ELF-1 (cell line): ENCODE measurements at places on chromosomes 2 and 18.

- peak; percentile 69 for DNase-seq
These were observed 218.4 kb downstream of the CDH20 start for GRCh38 chr18:61551586-61551985.

DNA sequence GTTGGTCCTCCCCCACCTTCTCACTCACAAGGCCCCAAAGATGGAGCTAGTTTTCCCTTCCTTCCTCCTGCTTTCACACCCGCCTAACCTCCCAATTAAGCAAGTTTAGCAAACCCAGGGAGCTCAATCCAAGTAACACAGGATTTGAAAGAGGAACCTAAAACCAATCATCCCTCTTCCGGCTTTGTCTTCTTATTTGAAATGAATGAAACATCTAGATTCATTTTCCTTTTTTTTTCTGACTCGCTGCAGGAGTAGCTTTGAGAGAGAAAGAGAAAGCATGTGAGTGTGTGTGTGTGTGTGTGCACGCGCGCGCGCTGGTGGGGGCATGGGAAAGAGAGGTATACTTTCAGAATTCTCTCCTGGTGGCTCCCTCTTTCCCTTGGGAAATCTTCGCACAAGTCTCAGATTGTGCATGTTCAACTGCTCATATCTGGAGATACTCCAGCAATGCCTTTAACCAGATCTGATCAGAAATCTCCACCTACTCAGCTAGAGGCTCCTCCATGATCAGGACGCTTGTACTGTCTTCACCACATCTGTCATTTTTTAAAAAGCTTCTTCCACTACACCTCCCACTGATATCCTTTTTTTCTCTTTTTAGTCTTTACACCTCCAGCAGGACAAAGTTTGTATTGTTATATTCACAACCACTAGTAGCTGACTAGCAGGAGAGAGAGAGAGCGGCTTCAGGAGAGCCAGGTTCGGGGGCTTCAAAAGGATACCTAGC is 1.7 kb downstream of the SLC8A1 start:
- DNase-seq: no peak

DNA sequence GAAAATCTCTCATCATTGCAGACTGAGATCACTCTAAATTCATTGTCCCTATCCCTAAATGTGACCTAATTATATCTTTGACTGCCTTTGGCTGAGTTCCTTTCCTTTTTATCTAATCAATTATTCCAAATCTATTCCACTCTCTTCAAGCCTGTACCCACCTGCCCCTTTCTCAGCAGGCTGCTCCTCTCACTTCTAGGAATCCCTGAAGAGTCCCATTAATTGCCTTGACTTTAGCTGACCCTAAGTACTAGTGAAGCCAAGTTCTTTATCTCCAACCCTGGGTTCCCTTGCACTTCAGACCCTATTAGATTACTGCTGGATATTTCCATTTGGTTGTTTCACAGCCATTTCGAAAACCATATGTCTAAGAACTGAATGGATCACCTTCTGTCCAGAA is 102.8 kb downstream of the GREB1L start:
- DNase-seq: no peak

DNA sequence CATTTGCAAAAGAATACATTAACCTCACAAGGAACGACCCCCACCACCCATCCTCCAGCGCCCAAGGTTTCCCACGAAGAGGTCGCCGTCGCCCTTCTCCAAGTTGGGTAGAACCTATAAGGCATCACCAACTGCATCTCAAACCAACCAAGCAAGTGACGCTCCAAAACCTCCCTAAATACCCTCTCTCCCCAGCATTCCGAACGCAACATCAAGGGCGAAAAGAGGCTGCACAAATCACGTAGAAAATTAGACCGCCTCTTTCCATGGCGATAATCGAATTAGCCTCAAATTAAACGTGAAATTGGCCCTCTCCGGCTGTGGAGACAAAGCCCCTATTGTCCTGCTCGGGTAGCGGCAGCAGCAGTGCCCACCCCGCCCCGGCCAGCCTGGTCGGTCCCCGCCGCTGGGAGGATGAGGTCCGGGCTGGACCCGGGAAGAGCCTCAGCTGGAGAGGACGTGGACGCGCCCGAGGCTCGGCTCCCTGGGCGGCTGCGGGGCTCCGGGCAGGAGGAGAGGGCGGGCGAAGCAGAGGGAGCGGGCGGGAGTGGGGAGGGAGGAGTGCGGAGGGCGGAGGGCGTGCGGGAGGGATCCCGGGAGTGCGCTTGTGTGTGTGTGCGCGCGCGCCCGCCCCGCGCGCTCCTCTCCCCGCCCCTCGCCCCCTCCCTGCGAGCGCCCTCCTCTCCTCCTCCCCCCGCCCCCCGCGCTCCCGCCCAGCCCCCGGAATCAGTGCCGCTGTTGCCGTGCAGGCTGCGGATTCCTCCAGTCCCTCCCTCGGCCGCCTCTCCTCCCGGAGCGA is at the start of gene SPTBN1:
SPTBN1 (plus strand) TSS at position 765 of the 799 bp plus-strand sequence. CDS start 70,092 bp downstream, outside the sequence.
- peak; percentile 73 for DNase-seq

- no peak for DNase-seq
These were observed 34.0 kb downstream of the SLC4A1AP start for GRCh38 chr2:27697660-27698059.

DNA sequence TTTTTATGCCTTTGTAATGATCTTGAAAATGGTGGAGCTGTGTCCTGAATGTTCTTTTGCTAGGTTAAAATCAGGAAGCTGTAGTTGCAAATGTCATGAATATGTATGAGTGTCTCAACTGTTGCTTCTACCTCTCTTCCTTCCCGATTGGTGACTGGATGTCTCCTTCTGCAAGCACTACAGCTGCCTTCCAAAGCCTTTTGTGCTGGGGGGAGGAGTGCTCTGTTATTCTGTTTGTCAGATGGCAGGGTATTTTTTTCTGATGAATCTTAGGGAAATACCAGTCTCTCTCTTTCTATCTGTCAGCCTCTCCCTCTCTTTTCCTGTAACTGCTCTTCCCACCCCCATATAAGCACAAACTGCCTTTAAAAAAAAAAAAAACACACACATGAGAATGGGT is 1396.3 kb upstream of the CELF4 start:
- DNase-seq: no peak

DNA sequence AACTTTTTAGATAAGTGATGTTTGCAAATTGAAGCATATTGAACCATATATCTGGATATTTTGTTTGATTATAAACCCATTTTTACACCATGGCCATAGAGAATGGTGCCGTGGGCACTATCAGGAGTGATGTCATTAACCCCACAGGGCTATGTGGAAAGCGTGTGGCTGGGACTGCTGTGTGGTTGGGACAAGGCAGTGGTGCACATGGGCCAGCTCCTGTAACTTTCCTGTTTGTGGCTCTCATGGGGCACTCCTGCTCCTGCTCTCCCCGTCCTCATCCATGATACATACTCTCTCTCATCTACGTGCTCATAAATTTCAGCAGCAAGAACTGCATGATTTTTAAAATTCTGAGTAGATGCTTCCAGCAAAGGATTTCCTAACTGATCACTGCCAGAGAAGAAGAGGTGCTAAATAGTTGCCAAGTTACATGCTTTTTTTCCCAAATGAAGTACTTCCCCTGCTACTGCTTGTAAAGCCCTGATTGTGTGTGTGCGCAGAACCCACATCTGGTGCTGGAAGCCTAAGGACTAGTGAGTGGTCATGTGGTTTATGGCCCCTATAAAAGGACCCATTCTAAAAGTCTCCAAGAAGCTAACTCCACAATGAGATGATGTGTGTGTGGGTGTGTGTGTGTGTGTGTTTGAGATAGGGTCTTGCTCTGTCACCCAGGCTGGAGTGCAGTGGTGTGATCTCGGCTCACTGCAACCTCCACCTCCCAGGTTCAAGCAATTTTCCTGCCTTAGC is 240.8 kb downstream of the NEDD4L start:
- no peak for DNase-seq

DNA sequence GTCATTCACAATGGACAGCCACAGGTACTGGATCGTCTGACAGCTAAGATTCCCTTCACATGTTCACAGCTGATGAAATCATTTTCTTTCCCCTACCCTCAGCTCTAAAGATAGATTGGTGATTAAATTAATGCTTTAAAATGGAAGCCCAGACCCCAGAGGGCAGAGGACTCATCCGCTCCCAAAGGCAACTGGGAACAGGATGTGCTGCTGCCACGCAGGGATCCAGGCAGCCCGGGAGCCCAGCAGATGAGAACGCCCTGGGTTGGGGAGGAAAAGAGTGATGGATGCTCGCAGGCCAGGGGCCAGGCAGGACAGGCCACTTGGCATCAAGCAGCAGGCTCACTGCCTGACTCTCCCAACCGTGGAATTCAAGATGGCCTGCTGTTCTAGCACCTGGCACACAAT is 41.3 kb downstream of the HDHD2 start:
- no peak for DNase-seq

DNA sequence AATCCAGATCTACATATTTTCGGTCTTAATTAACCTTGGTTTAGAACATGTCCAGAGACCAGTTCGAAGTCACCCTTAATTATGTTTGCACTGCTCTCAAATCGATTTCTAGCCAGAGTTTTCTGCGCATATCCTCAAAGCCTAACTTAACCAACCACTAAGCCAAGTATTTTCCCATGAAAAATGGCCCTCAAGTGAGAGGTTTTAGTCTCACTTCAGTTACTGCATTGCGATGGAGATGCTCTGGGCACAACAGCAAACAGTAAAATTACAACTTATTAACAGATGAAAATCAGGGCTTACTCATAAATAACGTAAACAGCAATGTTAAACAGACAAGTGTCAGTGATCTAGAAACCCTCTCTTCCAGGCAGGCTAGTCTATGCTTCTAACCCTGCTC is 4.5 kb downstream of the RTN4 start:
- DNase-seq: no peak

DNA sequence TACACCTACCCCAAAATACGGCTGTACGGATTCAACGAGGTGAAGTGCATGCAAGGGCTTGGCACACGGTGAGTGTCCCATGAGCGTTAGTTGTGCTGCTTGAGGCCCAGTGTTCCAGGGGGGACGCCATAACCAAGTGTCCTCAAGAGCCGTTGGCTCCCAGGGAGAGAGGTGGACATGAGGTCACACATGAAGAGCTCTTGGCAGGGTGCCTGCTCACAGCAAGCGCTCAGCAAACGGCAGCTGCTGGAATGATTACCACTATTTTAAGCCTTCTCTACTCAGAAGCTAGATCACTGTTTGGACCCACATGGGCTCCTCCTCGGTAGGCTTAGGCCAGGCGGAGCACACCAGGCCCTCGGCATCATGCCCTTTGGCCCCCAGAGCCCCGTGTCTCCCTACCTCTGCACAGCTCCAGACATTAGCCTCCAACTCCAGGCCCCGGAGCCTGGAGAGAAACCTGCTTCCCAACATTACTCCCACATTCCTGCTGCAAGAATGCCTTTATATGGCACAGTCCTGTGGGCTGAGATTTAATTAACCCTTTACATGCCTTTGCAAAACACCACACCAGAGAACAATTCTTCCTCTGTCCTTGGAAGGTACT is 68.4 kb upstream of the PPP1CB start:
- peak; percentile 97 for DNase-seq

DNA sequence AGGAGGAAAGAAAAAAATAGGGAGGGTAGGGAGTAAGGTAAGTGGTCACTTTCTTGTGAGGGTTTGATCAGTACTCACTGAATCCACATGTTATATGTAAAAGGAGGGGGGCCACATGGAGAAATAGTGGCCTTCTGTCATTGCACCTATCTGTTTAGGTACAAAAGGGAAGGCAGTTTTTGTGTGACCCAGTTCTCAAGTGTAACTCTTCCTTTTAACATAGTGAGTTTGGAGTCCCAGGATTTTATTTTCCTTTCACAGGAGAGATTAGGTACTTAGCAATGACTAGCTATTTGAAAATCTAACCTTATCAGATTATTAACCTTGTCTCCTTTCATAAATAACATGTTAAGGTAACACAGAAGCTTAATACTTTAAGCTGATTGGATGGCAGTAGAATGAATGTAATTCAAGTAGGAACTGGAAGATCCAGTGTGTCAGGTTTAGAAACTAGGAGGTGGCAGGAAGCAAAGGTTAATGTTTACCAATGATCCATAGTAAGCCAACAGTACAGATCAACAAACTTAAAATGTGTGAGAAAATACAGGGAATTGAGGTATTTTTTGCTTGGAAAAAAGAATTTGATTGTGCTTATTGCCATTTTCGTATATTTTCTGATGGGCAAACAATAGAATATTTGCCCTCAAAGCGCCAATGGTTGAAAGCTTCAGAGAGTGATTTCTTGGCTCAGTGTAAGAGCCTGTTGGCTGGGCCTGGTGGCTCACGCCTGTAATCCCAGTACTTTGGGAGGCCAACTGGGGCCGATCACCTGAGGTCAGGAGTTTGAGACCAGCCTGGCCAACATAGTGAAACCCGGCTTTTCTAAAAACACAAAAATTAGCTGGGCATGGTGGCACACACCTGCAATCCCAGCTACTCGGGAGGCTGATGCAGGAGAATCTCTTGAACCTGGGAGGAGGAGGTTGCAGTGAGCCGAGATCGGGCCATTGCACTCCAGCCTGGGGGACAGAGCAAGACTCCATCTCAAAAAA is 11.3 kb downstream of the HNMT start:
- DNase-seq: peak; percentile 18

DNA sequence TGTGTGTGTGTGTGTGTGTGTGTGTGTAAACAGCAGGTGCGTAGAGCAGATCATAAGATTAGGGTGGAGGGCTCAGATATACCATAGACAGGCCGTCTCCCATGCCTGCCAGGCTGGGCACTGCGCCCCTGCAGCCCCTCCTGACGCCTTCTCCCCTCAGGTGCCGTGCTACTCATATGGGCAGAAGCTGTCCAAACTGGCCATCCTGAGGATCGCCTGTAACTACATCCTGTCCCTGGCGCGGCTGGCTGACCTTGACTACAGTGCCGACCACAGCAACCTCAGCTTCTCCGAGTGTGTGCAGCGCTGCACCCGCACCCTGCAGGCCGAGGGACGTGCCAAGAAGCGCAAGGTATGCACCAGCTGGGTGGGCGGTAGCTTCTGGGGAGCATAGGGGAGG is 10.0 kb downstream of the ATOH8 start:
- no peak for DNase-seq

DNA sequence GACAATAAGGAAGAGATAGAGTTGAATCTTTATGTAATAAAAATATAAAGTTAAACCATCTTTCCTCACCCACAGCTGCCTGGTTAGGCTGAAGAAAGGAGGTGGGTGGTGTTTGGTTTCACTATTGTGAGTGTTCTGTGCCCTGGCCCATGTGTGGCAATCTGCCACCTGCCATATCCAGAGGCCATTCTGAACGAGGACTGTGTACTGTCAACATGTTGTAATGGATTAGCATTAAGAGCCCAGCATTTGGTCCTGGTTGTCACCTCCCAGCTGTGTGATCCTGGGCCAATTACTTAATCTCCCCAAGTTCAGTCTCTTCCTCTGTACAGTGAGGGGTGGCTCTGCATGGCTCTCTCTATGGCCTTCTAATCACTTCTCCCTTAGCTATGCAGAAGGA is 118.2 kb upstream of the SEC11C start:
- DNase-seq: no peak

- peak; percentile 16 for DNase-seq
These were observed 367.6 kb downstream of the RND3 start for GRCh38 chr2:150119819-150120218.

- peak; percentile 64 for DNase-seq
These were observed 285.1 kb downstream of the SLC4A3 start for GRCh38 chr2:219912491-219912921.

- no peak for DNase-seq
These were observed 114.6 kb downstream of the FMNL2 start for GRCh38 chr2:152449578-152449977.
